HEK293T (cell line): ENCODE measurements at places on chromosomes 5 and 9.

- no peak for DNase-seq
Observed at GRCh38 chr5:150186897-150187296, 3.0 kb upstream of the SLC6A7 start.

DNA sequence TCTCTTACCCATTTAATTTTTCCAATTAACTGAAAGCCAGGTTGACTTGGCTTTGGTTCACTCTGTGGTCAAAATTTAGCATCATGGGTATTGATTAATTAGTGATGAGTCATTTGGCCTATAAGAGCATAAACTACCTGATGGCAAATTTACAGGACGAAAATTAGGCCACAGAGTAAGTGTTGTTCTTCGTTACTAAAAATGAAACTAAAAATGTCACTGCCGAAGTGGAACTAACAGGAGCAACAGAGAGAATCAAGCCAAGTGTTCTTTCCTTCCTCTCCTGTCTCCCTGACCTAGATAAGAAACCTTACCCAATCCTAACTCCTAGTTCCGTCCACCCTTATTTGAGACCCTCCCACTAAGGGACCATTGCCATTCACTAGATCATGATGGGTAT, 176.9 kb downstream of the RAB3C start:
- DNase-seq = no peak

DNA sequence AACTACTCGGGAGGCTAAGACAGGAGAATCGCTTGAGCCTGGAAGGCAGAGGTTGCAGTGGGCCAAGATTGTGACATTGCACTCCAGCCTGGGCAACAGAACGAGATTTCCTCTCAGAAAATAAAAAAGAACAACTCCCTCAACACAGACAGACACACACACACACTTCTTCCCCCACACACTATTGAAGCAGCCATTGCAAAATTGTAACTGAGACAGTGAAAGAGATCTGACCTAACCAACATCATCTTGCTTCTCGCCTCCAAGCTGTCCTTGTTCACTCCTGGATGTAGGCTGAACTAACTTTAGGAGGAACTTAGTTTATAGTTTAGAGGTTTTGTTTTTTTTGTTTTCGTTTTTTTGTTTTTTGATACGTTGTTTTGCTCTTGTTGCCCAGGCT, 13.0 kb upstream of the PLIN2 start:
- no peak for DNase-seq

DNA sequence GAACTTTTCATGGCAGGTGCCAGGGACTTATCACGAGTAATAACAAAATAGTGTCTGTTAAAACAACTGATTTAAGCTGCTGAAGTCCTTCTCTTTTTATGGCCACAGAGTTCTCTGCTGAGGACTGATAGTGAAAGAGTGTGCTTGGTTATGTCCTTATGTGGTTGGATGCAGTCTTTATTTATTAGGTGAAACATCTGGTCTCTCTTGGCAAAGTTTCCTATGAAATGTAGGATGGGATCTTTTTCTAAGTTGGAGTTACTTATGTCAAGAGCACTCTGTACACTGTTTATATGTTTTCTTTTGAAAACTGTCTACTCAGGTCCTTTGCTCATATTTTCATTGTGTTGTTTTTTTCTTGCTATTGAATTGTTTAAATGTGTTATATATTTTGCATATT, 1816.1 kb upstream of the C9orf72 start:
- no peak for DNase-seq

DNA sequence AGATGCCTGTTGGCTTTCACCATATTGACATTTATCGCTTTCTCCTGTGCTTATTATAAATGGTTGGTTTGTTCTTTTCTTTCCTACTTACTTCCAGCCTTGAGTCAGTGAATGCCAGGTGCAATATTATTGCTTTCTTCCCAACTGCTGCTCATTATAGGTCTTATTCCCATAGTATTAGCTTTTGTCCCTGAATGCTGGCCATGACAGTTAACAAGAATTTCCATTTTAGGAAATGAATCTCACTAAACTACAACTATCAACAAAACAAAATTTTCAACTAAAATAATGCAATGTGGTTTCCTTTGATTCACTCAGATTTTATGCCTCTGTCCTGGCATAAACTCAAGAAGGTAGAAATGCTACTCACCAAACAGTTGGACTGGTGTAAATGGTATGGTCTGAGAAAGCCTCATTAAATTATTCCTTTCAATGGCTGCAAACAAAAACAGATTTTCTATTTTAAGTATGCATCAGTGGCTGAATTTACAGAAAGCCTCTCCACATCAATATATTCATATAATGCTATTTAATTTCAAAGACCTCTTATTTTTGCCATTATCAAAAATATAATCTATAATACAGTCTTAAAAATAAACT, 145.4 kb downstream of the TRPM6 start:
- DNase-seq = no peak

DNA sequence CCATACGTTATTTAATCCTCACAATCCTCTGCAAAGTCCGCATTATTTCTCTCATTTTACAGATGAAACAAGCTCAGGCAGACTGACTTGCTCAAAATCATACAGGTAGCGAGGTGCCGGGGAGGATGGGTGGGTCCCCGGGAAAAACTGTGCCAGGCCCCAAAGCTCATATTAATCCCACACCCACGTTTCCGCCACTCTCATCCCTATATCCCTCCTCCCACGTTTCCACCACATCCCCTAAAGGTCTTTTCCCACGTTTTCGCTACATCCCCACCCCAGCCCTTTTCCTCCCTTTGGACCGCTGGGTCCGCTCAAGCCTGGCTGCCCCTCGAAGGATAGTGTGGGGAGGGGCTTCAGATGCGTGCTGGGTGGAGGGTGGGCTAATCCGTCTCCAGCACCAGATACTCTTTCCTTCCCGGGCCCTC, 434 bp upstream of the FSD1L start:
- DNase-seq = no peak

GRCh38 chr5:111384220-111384619, 128.1 kb downstream of the STARD4 start:
- no peak for DNase-seq

DNA sequence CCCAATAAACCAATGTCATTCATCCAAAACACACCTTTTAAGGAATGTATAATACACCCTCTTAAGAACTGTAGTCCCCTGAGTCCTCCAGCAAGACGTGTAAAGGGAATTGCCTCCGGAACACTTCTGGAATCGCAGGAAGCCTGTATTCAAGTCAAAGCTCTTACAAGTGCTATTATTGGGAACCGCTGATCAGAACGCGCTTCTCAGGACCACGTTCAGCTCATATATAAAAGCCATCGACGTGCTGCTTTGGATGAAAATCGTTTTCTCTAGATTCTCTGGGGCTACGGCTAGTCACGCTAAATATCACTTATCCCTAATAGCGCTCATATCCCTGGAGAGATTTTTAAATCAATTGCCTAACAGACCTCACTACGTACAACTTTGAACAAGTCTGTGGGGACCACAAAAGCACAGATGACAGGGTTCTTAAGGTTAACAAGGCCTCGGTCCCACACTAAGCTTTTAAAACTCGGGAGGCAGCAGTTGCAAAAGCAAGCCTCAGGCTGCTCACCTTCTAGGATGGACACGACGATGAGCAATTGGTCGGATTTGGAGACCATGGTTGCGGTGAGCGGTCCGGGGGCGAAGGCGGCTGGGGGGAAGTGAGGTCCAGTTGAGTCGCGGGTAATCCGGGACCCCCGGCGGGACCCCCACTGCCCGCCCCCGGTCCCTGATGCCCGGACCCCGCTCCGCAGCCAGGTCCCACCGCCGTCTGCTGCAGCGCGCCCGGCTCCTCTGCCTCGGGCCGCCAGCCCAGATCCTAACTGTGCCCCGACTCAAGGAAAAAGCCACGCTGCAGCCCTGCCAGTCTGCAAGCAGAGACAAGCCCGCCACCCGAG, 548 bp downstream of the CEP120 start:
- DNase-seq = peak; percentile 17

- DNase-seq = no peak
Observed at GRCh38 chr5:43993634-43994351, 390.8 kb downstream of the NNT start.

- no peak for DNase-seq
Observed at GRCh38 chr5:777756-778161, 6.8 kb downstream of the ZDHHC11B start.

- DNase-seq = no peak
Observed at GRCh38 chr5:118692811-118693342, 295.5 kb downstream of the DTWD2 start.

DNA sequence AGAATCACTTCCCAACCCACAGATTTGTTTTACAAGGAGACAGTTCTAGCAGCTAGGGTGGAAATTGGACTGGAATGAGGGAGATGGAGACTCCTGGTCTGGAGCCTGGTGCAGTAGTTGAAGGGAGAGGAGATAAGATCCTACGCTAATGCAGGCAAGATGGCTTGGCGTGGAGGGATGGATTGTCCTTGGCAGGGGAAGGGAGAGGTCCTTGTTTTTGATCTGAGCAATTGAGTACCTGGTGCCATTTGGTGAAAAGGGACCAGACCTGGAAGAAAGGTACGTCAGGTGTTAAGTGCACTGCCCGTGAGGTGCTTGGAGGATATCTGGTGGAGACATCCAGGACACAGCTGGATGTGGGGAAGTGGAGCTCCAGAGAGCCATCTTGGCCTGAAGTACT, 35.7 kb downstream of the ANGPTL2 start:
- DNase-seq = no peak

DNA sequence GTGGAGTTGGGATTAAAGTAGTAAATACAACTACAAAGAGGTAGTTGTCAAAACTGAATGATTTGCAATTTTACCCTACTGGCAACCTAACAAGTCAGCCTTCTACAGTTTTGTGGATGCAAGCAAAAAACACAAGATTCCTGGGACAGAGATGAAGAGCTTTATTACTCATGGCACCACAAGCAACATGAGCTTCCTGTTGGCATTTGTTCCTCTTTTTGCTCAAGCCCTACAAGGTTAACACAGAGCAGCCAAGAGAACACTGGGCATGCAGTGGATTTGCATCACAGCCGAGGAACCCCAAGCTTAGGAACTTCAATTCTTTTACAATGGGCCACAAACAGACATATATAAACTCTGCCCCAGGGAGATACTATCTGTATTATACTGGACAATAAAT, 28.8 kb upstream of the DMAC1 start:
- DNase-seq = no peak

DNA sequence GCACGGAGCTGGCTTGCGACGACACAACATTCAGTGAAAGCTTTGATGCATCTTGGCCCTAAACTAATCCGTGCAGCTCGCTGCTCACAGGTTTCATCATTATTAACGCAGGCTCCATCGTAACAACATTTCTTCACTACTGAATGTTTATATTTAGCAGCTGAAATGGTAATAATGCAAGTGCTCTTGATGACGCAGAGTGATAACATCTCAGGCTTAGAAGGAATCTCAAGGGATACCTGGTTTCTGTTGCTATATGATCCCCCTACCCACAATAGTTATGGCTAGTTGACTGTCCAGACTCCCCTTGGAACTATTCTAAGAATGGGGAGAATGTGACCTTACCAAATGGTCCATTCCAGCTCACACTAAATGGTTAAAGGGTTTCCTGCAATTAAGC, 36.2 kb downstream of the C5 start:
- DNase-seq = no peak

GRCh38 chr5:32068561-32068960, 105.6 kb downstream of the GOLPH3 start:
- no peak for DNase-seq

GRCh38 chr5:104659497-104659896, 1096.9 kb upstream of the NUDT12 start:
- DNase-seq = no peak

DNA sequence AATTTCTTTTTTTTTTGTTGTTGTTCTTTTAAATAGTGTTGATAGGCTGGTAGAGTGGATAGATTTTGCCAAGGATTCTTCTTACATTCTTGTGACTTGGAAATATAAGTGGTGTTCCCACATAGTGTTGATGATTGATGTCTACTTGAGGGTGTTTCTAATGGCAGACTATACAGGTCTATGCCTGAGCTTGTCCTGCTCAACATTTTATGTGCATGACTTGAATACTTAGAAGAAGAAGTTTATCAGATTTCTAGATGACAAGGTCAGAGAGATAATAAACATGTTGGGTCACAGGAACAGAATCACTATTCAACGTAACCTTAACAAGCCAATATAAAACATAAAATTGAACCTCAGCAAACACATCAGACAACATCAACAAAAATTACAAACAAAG, 24.2 kb downstream of the XRCC4 start:
- no peak for DNase-seq

- DNase-seq = no peak
Observed at GRCh38 chr9:98750364-98751060, 41.8 kb upstream of the GABBR2 start.

DNA sequence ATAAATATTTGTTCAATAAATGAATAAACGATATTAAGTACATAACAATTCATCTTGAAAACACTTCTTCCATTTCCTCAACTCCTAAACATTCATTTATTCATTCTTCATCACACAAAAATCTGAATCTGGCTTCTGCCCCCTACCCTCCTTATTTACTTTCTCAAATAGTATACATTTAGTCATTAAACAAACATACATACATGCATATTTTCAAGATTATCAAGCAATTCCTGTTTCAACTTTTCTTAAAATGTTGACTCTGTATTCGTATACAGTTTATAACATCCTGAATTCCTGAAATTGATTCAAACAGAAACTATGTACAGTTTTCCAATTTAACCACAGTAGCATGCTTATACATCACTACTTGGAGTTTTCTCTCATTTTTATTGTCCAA, 129.0 kb downstream of the MUSK start:
- no peak for DNase-seq

DNA sequence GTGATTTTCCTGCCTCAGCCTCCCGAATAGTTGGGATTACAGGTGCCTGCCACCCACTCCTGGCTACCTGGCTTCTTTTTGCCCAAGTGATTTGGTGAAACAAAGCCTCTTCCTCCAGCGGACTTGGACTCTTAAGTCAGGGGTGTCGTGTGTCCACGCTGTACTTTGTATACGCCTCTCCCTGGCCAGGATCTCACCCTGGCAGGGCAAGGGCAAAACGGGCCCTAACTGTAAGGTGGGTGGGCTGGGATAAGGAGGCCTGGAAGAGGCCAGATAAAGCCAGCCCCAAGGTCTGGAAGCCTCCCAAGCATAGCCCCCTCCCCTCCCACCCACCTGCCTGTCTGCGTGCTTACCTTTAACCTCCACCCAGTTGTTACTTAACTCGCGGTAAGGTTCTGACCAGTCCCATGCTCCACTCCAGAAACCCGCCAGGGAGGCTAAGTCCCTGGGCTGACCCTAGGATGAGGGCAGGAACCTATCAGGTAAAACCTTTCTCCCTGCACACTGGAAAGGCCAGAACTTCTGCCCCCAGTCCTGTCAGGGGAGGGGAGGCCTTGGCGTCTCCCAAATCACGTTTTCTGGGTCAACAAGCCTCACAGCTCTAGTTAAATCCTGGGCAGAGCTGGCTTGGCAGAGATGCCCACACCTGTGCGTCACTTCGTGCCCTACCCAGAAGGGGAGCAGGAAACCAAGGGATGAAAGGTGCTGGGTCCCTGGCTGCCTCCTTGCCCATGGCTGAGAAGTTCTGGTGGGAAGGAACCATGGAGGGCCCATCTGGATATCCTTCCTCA, 8.4 kb downstream of the CDK9 start:
- no peak for DNase-seq

- DNase-seq = peak; percentile 6
Observed at GRCh38 chr5:162593881-162594280, 526.3 kb downstream of the GABRG2 start.
